ENCODE measurements at places on chromosomes 7 and 10.

- peak; percentile 33 for DNase-seq
Measured at GRCh38 chr7:29987811-29988317, 1.7 kb downstream of the SCRN1 start.

DNA sequence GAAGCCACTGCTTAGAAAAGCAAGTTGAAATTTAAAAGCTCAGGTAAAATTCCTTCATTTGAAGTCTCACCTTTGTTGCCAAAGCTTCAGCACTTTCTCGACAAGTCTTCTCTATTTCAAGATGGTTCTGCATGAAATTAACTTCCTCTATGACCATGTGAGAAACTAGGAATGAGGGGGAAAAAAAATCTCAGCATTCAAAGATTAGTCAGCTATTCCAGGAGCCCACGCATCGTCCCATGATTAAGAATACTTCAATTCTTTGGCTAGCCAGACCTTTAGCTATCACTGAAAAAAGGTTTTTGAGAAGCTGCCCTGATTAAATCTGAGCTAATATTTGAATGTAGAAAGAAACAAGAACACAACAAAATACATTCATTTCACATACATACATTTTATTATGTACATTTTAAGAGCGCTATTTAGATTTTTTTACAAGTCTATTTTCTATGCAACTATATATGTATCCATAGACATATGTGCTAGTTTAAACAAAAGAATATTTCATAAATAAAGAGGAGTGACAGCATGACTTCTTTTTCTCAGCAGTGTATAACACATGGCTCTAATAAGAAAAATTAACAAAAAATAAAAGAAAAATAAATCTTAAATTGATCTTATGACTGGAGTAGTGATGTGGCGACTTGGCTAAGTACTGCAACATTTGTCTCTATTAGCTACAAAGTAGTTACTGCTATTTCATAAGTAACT is 44.8 kb downstream of the SHTN1 start:
- no peak for DNase-seq

- DNase-seq = no peak
Measured at GRCh38 chr7:26155531-26156375, 3.8 kb downstream of the NFE2L3 start.

DNA sequence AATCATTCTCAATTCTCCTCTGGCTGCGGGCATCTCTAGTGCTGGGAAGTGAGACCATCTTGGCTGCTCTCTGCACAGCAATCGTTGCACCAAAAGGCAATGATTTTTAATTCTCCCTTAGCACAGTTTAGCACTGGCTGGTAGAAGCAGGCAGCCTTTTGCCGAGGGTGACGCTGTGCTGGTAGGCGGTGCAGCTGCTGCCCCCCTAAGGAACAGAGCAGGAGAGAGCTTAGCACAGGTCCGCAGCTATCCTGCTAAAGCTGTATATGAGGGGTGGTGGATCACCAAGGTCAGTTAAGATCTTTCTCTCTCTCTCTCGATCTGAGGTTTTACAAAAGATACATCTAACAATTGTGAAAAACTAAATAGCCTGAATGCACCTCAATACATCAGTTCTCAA is 390.1 kb downstream of the GATA3 start:
- no peak for DNase-seq

DNA sequence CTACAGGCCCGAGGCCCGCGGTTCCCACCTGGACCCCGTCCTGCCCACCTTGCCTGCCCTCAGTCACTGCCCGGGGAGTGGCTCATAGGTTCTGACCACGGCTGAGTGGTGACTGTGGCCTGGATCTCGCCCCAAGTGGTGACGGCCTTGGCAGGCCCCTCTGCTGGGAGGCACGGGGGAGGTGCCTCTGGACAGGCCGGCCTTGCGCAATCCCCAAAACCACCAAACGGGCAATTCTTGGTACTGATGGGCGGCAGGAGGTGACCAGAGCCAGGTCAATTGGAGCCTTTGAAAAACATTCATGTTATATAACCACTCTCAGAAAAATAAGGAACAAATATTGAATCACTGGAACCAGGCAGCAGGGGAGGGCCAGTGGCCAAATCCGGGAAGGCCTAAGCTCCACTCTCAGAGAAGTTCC is 83.4 kb downstream of the PRKAG2 start:
- DNase-seq = no peak

DNA sequence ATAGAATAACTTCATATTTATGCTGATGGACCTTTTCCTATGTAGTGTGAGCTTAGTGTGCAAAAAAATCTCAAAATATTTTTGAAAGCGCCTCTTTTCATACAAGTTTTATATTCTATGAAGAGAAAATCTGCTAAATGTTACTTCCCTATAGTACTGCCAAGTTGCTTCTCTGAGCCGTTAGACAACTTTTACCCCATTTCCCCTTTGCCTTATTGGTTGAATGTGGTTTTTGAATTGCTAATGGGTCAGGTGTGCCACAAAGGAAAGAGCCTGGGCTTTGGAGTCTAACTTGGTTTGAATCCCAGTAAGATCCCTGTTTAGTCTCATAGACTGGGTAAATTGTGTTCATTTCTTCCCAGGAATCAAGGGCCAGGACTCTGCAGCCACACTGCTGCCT is 261.5 kb downstream of the SNX10 start:
- no peak for DNase-seq

DNA sequence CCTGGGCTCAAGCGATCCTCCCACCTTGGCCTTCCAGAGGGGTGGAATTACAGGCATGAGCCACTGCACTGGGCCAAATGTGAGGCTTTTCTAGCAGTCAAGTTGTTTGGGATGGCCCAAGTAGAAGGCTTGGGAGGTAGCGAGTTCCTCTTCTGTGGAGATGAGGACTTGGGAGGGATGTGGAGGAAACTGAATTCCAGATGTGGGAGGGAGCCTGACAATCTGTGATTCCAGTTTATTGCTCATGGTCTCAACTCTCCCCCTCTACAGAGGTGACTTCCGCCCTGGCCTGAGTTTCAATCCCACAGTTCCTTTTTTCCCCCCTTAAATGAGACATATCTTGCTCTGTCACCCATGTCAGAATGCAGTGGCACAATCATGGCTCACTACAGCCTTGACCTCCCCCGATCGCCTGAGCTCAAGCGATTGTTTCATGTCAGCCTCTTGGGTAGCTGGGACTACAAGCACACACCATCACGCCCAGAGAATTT is 3.4 kb downstream of the STYXL1 start:
- no peak for DNase-seq

DNA sequence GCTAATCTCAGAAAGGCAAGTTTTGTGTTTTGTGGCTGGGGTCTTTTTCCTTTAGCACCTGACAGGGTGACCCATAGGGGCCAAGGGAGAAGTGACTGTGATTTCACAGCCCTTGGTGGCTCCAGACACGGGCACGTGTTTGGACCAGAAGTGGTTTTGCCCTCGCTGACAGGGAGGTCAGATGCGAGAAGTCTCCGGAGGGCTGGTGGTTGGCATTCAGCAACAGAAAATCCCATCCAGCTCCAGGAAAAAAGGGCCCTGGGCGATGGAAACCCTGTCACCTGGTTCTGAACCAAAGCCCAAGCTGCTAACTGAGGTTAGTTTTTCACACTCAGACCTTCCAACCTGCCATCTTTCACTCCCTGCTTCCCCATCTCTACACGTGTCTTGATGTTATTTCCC is 272.9 kb downstream of the TRIL start:
- DNase-seq = peak; percentile 20

- DNase-seq = no peak
Measured at GRCh38 chr10:132077091-132077490, 11.3 kb downstream of the JAKMIP3 start.

DNA sequence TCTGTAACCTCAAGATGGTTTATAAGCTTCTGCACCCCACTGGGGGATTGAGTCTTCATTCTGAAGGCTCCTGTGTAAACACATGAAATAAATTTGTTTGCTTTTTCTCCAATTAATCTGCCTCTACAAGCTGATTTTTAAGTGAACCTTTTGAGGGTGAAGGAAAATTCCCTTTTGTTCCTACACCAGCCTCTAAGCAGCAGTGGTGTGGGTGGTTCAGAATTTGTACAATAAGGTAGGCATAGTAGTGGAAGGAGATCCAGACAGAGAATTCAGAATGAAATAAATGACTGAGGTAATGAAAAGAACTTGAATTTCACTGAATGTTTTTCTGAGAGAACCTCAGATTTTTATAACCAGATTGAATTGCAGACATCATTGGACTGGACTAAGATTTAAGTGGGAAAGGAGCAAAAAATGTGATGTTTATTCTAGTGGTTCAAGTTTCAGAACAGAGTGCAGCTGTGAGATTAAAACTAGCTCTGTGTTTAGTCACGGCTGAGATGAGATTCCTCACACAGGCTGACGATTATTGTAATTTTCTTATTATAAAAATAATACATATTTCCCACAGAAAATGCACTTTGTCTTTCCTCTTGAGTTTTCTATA is 1162.2 kb downstream of the TYW1 start:
- DNase-seq = no peak

DNA sequence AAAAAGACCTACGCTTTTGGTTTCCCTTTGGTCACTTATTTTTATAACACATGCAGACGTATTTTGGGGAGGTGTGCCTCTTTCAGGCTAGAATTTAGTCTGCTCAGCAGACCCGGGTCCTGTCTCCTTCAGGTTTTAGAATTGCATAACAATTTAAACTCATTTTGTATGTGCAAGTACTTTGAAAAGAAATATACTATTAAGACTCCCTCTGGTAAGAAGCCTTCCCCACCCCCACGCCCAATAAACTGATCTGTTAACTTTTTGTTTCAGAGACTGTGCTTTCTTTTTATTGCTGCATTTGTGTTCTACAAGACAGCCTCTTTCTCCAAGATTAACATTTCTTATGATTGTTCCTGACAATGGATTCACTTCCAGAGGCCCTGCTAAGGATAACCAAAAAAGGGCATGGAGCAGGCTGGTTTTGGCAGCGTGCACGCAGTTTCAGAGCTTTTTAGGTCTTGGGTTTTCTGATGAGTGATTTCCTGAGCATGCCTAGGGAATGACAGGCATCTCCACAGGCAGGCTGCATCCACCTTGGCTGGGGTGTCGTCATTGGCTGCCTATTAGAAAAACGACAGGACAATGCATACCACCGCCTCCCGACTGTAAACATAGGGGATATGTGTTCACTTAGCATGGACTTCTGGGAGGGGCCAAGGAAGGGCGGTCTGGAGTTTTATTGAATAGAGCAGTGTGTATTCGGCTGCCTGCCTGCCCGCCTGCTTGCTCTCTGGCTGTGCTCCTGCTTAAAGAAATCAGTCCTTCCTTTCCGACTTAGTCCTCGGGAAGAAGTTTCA is at the start of gene CALD1:
TSS of gene CALD1 (plus strand) at position 694 of the 800 bp plus-strand sequence. CDS start 88,100 bp downstream, outside the sequence.
- DNase-seq = no peak

DNA sequence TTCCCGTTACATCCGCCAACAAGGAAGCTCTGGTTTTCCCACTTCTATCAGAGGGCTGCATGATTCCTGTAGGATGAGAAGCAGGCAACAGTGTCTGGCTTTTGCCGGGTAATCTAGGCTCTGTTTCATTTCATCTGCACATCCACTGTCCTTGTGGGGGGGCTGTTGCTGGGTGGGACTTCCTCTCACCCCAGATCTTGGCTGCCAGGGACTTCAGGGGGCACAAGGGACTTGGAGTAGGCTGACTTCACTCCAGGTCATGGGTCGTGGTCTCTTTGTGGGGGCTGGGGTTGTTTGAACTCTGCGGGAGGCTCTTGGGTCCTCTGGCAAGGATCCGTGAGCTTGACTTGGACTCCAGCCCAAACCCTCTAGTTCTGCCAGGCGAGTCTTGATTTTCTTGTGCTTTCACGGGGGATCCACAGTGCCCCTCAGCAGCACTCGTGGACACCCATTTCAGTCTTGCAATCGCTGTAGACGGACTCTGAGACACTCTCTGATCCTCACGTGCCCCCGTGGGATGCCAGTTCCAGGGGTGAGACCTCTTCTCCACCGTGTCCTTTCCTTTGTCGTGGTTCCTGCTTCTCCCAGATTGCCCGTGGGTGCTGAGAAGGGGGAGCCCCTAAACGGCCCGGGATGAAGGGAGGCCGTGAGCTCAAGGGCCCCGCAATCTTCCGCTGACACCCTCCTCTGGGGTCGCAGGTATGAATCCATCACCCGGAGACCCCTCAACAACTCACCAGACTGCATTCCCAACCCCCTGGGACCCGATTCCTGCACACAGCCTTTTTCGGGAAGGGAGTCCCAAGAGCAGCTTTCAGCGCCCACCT is 21.4 kb upstream of the ZNF273 start:
- DNase-seq = no peak

- no peak for DNase-seq
Measured at GRCh38 chr7:92831716-92832533, 4.4 kb downstream of the CDK6 start.

- peak; percentile 54 for DNase-seq
Measured at GRCh38 chr10:26755443-26755903, 58.0 kb downstream of the PDSS1 start.

GRCh38 chr7:158685693-158686092 is 18.9 kb downstream of the NCAPG2 start:
- no peak for DNase-seq

DNA sequence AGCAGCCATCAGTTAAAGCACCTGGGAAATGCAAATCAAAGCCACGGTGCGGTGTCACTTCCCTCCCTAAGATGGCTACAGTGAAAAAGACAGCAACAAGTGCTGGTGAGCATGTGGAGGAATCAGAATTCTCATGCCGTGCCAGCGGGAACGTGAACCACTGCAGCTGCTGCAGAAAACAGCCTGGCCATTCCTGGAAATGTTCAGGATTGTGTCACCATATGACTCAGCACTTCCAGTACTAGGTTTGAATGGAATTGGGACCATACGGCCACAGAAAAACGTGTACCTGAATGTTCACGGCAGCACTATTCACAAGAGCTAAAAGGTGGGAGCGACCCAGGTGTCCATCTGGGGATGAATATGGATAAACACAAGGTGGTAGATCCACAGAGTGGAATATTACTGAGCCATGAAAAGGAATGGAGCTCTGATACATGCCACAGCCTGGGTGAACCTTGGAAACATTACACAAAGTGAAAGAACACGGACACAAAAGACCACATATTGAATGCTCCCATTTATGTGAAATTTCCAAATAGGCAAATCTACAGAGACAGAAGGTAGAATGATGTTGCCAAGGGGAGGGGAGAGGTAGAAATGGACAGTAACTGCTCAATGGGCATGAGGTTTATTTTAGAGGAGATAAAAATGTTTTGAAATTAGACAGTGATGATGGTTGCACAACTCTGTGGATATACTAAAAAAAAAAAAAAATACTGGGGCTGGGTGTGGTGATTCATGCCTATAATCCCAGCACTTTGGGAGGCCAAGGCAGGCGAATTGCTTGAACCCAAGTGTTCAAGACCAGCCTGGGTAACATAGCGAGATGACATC is 61.6 kb downstream of the MICALL2 start:
- DNase-seq = no peak
